ENCODE measurements at places on chromosomes 16 and 17.

GRCh38 chr16:58039829-58040495 is 14.4 kb downstream of the MMP15 start:
- DNase-seq, result no peak

GRCh38 chr17:29060475-29060874 is 17.5 kb downstream of the PIPOX start:
- DNase-seq, result no peak

- no peak for DNase-seq
Measured at GRCh38 chr16:50303605-50304466, 37.5 kb downstream of the ADCY7 start.

DNA sequence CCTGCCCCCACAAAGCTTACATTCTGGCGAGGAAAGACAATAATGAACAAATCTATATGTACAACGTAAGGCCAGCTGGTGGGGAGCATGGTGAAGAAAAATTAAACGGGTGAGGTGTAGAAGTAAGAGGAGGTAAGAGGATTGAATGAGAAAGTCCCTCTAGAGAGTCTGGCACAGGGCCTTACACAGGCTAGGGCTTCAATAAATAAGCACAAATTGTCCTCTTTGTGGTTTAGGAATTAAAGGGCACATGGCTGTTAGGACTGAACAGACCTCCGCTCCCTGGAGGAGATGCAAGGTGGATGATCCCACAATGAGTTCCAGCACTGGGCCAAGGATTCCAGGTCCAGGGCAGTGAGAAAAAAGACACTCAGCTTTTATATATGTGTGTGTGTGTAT is 43.1 kb upstream of the HAPSTR1 start:
- DNase-seq, result no peak

DNA sequence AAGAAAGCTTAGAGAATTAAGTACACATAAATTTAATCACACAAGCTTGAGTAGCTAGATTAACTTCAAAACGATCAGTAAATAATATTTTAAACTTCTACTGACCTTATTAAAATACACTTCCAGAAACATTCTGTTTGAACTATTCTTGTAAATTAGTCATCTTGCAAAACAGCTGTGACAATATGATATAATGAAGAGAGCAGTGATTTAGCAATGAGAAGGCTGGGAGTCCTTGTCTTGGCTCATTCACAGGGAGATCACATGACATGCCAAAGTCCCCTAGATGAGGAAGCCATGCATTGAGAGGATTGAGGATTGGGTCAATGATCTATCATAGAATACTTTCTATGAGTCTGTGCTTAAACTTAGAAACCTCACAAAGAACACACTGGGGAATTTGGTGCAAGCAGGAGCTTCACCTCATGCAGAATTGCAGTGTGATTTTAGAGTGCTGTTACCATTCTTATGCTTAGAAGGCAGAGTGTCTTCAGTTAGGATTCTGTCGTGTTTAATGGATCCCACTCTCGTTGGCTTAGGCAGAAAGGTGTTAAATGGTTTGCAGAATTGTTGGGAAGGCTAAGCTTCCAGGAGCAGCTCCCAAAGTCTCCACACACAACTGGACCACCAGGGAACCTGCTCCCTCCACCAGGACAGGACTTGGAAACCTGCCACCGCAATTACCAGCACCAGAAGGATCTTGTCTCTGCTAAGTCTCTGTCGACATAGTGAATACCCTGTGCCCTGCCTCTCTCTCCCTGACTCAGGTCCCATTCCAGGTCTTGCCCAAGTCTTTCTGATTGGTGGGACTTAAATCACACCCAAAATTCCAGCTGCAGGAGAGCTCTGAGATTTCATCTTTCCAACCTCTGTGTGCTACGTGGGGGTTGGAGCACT is 87.1 kb downstream of the USP22 start:
- DNase-seq, result no peak

DNA sequence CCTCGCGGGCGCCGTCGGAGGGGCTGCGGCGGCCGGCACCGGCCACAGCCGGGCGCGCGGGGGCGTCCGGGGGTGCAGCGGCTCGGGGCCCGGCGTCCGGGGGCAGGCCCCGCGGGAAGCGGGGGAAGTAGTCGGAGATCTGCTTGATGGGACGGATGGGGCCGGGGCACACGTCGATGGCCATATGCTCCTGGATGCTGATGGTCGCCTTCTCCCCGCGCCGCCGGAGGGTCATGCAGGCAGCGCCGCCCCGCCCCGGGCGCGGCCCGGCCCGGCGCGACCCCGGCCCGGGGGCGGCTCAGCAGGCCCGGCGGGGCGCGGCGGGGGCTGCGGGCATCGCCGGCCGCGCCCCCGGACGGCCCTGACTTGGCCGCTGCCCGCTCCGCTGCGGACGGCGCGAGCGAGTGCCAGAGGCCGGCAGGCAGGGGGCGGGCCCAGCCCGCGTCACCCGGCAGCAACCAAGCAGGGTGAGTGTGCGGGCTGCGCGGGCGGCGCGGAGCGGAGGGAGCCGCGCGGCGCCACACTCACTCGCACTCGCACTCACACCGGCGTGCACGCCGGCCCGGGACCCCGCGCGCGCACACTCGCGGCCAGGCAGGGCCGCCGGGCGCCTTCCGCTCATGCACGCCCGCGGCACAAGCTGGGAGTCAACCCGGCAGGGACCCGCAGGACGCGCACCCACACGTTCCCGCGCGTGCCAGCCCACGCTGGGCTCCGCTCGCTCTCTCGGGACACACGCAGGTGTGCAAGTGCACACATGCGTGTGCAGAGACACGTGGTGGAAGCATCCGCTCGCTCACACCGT is at the start of gene DOC2B:
TSS of gene DOC2B (minus strand) at position 406 of the 805 bp plus-strand sequence. CDS start at position 235, 171 bp downstream.
- DNase-seq, result no peak

- DNase-seq, result no peak
Measured at GRCh38 chr17:30236766-30237165, 1.3 kb upstream of the SLC6A4 start.

DNA sequence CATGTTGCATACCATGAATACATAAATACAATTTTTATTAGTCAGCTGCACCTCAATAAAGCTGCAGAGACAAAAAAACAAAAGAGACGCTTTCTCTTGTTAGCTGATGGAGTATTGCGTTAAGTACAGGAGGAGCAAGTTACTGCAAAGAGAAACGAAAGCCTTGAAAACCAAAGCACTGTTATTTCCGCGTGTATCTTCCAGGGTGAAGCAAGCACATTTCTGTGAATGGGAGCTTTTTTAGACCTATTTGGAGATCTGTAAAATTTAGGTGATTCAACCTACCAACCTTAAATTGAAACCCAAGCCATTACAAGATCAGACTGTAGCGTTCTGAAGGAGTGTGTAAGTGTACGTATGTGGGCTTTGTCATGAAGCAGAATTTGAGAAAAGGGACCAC is 390.4 kb downstream of the SOX9 start:
- DNase-seq, result no peak

- DNase-seq, result no peak
Measured at GRCh38 chr16:440627-441026, 15.2 kb downstream of the RAB11FIP3 start.
